ENCODE measurements at places on chromosomes 4 and X. TPM values are rescaled to one million over a fixed set of nuclear protein-coding genes. Genes with fewer than 3 reads are reported as not detected.

GRCh38 chr4:68082758-68083157 lies 46.9 kb downstream of the TMPRSS11F start:
- DNase-seq, result no peak

- no peak for DNase-seq
Observed at GRCh38 chrX:128287693-128288092, 235.5 kb upstream of the ACTRT1 start.

DNA sequence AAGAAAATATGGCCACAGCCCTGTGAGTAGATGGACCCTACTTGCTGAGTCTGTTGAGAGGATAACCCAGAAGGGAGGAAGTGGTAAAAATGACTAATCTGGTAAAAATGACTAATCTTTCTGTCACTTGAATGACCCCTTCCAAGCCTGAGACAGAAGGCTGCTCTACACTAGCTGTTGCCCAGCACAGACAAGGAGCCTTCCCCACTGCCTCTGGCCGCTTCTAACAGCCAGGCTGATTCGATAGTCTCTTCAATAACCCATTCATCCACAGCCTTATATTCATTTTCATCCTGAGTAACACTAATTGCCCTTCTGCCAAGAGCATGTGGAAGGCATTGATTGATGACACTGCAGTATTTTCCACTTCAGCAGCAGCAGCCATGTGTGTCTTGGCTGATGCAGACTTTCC lies 18.4 kb downstream of the MAGEB17 start:
- DNase-seq, result peak; percentile 38

DNA sequence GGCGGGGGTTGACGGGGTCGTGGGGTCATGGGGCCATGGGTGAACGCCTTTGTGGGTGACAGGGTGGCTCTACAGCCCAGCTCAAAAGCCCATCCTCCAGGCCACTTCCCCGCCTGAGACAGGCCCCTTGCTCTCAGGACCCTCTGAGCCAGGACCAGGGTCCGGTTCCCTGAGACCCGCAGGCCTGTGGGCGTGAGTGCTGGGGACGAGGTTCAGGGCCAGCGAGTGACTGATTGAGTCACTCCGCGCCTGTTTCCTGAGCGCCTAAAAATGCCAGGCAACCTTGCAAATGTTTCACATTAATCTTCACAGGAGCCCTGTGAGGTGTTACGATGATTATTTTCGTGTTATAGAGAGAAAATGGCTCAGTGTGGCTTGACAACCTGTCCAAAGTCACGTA lies 97.8 kb downstream of the ZNF674 start:
- DNase-seq, result no peak

DNA sequence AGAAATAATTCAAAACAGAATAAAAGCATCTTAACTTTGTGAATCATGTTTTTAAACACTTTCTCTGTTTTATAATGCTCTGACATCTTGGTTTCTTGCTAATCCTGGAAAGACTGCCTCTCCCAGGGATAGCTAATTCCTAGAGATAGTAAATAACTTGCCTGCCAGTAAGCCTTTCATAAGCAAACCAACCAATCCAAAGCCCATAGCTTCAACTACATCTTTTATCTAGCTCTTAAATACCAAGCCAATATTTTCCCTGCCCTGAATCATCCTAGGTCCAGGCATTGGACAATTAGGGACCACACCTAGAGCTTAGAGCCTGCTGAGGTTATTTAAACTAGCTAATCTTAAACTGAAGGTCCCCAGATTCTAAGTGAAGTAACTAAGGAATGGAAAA lies 223.7 kb upstream of the DIPK2B start:
- DNase-seq, result no peak

DNA sequence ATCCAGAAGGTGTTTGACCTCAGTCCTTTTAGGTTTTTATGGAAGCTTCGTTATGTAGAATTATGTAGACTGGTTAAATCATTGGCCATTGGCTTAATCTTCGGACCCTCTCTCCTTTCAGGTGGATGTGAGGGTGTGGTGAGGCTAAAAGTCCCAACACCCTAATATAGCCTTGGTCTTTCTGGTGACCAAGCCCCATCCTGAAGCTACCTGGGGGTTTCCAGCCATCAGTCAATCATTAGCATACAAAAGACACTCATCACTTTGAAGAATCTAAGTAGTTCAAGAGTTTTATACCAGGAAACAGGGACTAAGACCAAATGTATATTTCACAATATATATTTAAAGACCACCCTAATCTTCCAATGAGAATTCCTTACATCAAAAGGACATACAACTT lies 5.5 kb downstream of the DDIT4L start:
- no peak for DNase-seq

DNA sequence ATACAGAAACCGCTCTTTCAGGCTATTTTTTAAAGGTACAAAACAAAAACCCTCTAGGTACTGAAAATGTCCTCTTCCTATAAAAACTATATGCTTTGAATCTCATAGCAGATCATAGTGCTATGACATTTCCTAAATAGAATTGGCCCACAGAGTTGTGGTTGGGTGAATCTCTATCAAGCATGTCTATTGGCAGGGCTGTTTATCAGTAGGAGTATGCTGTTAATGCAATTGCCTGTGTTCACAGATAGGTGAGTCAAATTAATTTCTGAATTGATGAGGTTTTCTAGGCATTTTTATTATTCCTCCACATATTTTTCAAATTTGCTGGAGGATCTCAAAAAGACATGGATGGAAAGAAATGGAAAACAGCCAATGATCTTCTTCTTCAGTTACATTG lies 73.9 kb downstream of the QRFPR start:
- no peak for DNase-seq

- peak; percentile 0 for DNase-seq
Observed at GRCh38 chr4:71974681-71975080, 57.1 kb upstream of the NPFFR2 start.

DNA sequence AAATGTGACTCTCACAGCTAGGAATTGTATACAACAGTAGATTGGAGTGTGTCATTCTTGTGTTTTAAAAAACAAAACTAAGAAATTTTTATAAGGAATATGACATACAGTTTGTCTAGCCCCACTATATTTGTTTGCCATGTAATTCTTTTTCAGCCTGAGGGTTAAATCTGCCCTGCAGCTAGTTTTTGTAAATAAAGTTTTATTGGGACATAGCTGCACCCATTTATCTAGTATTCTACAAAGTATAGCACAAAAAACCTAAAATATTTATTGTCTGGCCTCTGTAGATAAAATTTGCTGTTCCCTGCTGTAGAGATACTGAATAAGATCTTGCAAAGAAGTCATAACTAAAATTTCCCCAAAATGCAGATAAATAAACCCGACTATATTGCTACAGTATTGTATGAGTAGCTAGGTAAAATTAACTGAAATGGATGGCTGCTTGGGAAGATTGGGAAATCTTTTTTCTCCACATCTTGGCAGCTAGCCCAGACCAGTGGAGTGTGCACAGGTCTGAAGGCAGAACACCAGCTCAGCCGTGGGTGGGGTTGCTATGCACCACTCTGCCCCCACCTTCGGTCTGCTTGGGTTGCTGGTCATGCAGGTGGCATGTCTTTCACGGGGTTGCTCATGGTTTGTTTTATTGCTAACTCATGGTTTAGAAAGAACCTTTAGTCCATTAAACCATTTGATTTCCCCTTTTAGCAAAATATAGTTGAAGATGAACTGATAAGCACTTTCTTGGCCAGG lies 127.9 kb downstream of the KLHL8 start:
- peak; percentile 74 for DNase-seq

GRCh38 chr4:53309321-53310040 lies 56.4 kb downstream of the SCFD2 start:
- no peak for DNase-seq

DNA sequence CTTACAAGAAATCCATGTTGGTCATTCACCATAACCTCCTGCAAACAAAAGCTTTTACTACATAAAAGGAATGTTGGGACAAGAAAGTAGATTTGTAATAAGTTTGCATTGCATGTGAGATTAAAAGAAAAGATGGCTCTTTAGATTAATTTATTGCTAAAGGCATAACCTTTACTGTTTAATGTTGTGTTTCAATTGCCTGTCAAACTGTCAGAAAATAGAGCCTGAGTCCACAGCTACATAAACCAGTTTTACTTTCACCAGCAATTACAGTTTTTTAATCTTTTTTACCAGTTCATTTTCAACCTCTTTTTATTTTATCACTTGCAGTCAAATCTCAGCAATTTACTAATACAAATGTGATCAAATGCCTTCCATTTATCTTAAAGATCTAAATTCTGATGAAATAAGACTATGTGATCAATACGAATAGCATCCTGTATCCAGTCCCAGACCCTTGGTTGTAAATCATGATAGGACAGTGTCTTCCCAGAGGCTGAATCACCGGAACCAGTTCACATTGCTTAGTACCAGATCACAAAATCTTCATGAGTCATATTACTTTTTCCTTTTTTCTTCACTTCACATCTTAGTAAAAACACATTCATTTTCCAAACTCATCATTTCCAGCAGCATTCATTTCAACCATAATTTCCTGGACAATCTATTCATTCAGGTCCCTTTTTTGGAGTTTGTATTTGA lies 95.4 kb upstream of the FRG1 start:
- no peak for DNase-seq

DNA sequence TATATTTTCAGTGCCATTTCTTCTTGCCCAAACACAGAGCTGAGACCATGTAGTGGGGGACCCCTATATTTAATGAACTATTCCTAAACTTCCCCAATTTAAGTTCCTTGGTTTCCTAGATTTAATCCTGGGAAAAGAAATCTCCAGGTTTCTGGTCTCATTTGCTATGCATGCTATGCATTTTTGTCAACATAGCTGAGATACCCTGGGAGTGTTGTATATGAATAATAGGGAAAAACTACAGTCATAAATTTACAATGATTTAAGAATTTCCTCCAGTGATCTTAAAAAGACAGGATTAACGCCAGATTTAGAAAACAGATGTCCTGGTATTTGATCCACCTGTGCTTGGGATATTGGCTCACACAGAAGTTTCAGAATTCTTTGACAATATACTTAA lies 136.8 kb upstream of the RAPGEF2 start:
- DNase-seq, result no peak

DNA sequence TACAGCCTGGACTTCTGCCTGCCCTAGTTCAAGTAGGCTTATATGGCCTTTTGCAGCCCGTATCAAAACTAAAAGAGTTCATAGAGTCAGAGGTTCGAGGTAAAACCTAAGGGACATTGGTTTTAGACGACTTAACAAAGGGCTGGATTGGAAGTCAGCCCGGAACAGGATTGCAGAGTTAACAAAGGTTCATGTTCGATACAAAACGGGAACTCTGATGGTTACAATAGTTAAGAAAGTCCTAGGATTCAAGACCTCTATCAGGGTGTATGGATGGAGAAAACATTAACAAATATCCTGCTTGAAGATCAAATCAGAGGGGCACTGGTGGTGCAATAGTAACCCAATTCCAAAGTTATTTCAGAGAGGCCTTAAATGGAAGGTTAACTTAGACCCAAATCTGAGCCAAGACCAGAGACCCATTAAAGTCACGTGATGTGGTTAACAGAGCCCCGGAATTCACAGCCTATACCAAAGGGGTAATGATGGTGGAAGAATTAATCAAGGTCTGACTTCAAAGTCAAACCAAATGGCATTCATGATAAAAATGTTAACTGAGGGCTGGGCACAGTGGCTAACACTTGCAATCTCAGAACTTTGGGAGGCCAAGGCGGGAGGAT lies 656 bp upstream of the ZNF630 start:
- DNase-seq, result no peak

GRCh38 chrX:69163936-69164741 lies 1.1 kb downstream of the PJA1 start:
- no peak for DNase-seq

- no peak for DNase-seq
Observed at GRCh38 chrX:15207384-15207783, 62.5 kb downstream of the ASB9 start.

GRCh38 chrX:43968359-43968781 lies 4.8 kb downstream of the NDP start:
- DNase-seq, result no peak

DNA sequence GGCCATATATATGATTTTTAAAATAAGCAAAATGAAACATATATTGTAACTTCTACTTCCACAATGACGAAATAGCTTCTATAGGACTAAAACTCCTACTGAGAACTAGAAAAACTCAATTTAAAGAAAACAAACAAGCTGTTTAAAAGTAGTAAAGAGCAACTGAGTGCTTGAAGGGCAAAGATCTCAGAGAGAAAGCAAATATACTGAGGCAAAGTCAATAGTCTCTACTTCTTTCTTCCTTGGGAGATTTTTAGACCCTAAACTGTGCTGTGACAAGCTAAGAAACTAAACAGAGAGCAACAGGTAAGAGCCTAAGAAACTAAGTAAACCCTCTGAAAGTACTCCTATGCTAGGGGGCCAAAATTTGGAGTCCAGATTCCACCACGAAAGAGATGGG lies 8.6 kb downstream of the RCHY1 start:
- DNase-seq, result no peak

The P2RY4 gene
- polyA plus RNA-seq, result not detected

The KCTD8 gene
- polyA plus RNA-seq, result not detected

The PNMA6F gene
- not detected for polyA plus RNA-seq

The FAM236D gene
- not detected for polyA plus RNA-seq

The RTL3 gene
- not detected for polyA plus RNA-seq

The ZNF157 gene
- 0.08 TPM for polyA plus RNA-seq

The G6PD gene
- 1,409 TPM for polyA plus RNA-seq

The MAGEB2 gene
- not detected for polyA plus RNA-seq

The SUPT20HL1 gene
- not detected for polyA plus RNA-seq

The IGBP1 gene
- 56.4 TPM for polyA plus RNA-seq

Measured in A549 (cell line).